ENCODE measurements at places on chromosomes 2 and 18.

DNA sequence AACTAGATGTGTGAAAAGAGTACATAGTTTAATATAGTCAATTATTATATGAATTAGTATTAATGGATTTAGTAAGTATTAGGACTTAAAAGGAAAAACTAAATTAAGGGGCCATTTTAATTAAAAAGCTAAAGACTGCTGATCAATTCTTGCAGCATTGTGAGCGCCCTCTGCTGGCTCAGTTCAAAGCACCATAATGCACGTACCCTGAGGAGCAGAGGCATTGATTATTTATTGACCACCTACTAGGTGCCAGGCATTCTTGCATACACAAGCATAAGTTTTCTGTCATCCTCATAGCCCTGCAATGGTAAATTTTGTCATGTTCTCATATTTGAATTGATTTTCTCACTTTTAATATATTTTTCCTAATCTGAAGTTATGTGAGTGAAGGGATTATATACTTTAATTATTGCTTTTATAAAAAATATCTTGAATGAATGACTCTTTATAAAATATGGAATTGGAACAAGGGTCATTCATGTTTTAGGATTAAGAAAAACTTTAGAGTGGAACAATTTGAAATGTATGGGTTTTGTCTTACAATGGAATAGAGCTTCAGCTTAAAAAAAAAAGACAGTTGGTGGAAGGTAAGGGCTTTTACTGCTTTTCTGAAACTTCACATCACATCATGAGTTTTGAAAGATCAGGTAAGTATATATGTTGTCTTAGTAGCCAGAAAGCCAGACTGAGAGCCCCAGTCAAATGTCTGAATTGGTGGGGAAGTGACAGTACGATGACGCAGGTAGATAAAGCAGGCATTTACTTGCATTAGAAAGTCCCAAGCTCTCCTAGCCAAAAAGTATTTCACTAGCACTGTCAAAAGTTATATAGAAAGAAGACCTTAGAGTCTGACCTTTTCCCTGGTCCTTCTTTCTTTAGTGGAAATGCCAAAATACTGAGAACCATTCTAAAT is 9.7 kb downstream of the ITGA4 start:
- peak; percentile 67 for DNase-seq

GRCh38 chr18:27762054-27762453 is 414.9 kb downstream of the CDH2 start:
- DNase-seq, result no peak

- peak; percentile 51 for DNase-seq
Observed at GRCh38 chr2:231601356-231602229, 8.9 kb downstream of the TEX44 start.

DNA sequence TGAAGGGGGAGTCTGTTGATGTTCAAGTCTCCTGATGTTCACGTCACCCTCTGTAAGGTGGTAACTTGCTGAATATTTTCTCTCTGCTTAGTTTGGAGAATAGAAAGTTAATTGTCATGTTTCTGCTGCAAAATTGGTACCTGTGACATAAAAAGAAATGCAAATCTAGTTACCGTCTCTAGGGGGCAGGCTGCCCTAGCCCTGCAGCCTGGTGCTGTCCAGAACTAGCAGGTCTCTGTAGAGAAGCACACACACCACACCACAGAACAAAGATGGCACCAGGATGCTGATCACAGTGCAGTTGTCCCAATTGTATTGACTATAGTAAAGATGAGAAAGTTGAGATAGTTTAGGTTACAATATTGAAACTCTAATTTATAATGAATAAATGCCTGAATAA is 47.0 kb downstream of the SLC9A4 start:
- no peak for DNase-seq

DNA sequence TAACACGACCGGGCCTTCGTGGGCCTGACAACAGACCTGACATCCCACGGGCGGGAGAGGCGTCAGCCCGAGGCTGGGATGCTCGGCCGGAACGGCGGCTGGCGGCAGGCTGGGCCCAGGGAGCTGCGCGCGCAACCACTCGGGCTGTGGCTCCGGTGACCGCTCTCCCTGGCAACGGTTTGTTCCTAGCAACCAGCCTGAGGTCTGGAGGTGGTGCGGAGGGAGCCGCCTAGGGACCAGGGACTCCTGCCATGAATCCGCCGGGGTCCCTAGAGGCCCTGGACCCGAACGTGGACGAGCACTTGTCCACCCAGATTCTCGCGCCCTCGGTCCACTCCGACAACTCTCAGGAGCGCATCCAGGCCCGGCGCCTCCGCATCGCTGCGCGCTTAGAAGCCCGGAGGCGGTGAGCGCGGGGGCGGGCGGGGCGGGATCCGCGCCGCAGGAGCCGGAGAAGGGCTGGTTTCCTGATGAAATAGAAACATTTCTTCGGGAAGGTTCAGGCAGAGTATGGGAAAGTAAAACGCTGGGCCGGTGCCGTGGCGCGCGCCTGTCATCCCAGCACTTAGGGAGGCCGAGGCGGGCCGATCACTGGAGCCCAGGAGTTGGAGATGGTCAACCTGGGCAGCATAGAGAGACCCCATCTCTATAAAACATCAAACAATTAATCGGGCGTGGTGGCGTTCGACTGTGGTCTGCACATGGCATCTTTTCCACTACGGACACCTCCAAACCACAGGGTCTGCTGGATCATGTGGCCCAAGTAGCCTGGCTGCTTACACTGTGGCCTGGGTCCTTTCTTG is at the start of gene DRC1:
Gene DRC1 (plus strand): TSS at position 182 of the 803 bp plus-strand sequence. CDS start 70 bp downstream, at position 252.
- no peak for DNase-seq

- no peak for DNase-seq
Observed at GRCh38 chr2:159557437-159558034, 58.8 kb downstream of the BAZ2B start.

- DNase-seq, result no peak
Observed at GRCh38 chr2:46653539-46653938, 174.2 kb downstream of the TMEM247 start.

- DNase-seq, result no peak
Observed at GRCh38 chr2:84033347-84033974, 425.6 kb downstream of the SUCLG1 start.

DNA sequence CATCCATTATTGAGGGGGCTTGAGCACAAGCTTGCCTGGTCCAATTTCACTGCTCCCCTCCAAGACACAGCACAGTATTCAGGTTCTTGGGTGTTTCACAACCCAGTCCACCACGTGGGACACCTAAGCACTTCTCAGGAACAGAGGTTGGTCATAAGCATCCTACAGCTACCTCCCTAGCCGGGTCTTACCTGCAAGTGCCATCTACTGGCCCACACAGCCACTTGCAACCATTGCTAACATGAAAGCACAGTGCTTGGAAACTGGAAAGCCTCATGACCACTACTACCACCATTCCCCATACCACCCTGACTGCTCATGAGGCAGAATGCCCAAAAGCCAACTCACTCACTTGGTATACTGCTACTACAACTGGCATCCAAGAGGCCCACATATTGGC is 105.7 kb upstream of the RPRM start:
- no peak for DNase-seq

DNA sequence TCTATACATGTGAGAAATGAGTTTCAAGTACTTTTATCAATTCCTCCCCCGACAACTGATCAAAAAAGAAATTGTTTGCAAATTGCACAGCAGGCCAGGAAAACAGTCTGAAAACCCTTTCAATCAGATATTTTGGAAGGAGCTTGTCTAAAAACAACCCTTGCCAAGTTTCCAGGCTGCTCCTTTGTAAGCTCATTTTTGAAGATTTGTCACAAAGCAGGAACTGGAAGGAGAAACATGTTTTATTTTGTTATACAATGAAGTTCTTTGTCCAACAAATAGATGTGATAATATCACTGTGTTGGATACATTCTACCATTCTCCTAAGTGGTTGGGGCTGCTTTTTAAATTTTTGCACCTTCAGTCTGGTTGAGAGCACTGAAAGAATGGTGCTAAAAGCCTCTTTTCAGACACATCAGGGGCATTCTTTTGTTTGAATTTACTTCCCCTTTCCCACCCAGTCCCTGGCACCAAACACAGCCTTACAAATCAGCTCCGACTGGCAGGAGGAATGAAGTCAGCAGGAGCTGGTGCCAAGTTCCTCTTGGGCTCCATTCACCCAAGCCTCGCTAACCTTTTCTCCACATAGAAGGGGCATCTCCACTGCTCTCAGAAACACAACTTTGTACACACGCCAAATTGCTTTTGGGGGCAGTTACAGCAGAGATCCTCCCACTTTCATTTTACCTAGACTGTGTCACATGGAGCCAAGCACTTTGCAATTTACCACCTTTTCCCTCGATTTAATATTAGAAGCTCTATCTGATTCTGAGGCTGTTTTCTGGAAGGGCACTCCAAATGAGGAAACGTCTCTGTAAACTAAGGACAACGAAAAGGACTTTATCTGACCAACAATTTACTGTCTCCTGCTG is 88.0 kb downstream of the C1D start:
- DNase-seq, result no peak

DNA sequence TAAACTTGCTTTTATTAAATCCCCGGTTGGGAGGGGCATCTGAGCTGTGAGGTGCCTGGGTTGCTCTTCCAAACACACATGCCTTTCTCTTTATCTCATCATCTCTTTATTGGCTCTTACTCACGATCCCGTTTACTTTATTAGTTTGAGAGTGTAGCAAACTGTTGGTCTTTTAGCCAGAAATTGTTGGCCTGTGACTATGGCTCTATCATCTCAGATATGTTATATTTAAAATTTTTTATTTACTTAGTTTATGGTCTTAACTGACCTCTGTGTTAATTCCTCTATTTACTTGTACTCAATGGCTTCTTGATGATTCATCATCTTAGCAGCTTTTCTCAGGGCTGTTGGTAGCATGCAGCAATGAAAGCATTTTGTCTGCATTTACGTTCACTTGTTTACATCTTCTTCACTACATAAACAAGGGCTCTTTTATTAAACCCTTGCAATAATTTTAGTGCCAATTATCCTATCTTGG is 408.4 kb downstream of the HRH4 start:
- DNase-seq, result no peak

DNA sequence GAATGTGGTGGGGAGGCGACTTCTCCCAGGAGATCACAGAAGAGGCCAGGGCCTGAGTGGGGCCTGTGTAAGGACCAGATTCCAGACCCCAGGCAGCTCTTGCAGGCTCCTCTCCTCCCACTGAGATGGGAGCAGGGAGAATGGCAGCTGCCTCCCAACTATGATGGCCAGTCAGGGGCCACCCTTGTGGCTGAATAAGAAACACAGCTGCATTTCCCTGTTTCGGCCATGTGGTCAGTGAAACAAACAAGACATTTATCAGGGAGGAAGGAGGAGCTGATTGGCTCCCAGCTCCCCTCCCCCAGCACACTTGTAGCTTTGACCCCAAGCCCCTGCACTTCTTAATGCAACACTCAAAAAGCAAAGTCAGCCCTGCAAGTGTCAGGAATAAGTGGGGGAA is 143.5 kb downstream of the CELF4 start:
- no peak for DNase-seq

GRCh38 chr2:203892207-203892606 is 24.6 kb downstream of the CTLA4 start:
- no peak for DNase-seq

GRCh38 chr18:79197531-79197930 is 128.3 kb downstream of the ATP9B start:
- DNase-seq, result no peak

DNA sequence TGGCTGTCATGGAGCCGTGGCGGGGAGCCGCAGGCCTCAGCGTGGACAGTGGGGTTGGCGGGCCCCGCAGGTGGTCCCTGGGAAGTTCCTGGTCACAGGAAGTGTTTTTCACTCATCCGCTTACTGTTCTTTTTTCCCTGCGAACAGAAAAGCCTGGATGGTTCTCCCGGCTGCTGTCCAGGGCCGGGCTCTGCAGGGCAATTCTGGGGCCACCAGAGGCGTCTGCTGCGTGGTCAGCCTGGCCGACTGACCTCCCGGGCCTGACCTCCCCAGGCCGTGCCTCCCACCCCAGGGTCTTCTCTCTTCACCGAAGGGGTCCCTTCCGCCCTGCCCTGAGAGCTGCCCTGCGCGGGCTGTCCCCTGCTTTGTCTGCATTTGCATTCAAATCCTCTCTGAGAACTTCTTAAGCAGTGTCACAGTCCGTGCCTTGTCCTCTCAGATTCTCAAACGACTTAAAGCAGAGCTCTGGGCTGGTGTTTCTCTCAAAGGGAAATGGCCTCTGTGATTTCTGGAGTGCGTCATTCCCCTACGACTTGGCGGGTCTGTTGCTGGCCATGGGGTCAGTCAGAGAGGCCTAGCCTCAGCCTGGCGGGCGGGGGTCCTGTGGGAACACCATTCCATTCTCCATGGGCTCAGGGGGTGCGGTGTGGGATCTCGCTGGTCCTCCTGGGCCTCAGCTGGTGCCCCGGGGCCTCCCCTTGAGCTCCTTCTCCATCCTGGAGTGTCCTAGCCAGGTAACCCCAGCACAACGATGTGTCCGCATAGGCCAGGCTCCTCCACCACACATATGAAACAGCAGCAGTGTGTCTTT is 38.3 kb downstream of the KLHL29 start:
- DNase-seq, result no peak

- DNase-seq, result no peak
Observed at GRCh38 chr2:121052521-121052920, 232.5 kb downstream of the TFCP2L1 start.

- DNase-seq, result no peak
Observed at GRCh38 chr2:189527812-189528592, 52.6 kb downstream of the SLC40A1 start.

- no peak for DNase-seq
Observed at GRCh38 chr2:24831221-24832072, 38.2 kb downstream of the CENPO start.

DNA sequence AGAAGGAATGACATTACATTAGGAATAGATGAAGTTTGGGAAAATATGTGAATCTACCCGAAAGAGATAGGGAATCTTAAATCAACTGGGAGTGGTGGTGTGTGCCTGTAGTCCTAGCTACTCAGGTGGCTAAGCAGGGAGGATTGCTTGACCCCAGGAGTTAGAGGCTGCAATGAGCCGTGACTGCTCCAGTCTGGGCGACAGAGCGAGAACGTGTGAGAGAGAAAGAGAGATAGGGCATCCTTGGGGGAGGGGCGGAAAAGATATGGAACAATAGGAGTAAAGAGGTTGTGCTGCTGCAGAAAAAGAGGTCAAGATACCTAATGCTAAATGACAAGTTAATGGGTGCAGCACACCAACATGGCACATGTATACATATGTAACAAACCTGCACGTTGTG is 47.1 kb upstream of the ADAM23 start:
- DNase-seq, result no peak

DNA sequence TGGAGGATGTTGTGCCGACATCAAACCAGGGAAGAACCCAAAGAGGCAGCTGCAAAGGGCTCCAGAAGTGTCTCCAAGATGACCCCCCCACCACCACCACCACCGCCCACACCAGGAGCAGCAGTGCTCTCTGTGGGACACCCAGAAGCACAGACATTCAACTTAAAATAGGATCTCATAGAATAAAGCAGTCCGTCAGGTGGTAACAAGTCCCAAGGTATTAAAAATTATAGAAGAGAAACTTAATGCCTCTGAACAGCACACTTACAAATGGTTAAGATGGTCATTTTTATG is 155.5 kb upstream of the ID2 start:
- DNase-seq, result no peak

DNA sequence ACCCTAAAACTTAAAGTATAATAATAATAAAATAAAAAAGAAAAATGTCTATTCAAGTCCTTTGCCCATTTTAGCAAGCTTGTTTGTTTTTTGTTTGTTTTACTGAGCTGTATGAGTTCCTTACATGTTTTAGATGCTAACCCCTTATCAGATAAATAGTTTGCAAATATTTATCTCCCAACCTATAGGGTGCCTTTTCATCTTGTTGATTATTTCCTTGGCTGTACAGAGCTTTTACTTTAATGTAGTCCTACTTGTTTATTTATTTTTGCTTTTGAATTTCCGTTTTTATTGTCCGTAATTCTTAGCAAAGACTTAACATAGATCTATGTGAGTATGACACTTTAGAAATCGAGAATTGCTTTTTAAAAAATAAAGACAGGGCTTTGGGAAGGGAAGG is 17.8 kb downstream of the PXDN start:
- DNase-seq, result no peak

GRCh38 chr2:240349133-240350005 is 86.1 kb upstream of the GPC1 start:
- DNase-seq, result no peak

All from stimulated activated CD8-positive, alpha-beta memory T cell treated with anti-CD3 and anti-CD28 coated beads, Interleukin-2, amount 100 ng/mL, for 1 hour (primary cell).